Thoracic aorta (tissue), 2 donors: ENCODE measurements at places on chromosomes 11 and 22. TPM values are rescaled to one million over a fixed set of nuclear protein-coding genes. Genes with fewer than 3 reads are reported as not detected.

TALDO1 gene
- 232 TPM for total RNA-seq

GAL gene
- not detected for total RNA-seq

GRCh38 chr22:24184057-24184798 is 2.9 kb downstream of the SUSD2 start:
- DNase-seq = no peak

- no peak for DNase-seq
Observed at GRCh38 chr11:96159968-96160367, 183.0 kb downstream of the MAML2 start.

DNA sequence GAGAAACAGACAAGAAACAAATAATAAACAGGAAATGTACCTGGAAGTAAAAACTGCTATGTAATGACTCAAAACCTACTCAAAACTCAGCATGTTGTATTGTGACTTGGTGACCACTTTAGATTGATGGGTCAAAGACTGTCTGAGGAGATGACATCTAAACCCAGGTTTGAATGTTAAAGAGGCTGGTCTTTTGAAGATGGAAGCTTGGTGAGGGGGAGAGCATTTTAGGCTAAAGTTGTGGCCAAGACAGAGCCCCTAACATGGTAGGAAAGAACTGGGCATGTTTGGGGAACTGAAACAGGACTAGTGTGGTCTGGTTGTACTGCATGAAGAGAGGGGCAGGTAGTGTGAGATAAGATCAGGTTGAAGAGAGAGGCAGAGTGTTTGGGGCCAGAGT is 85.3 kb upstream of the MYO18B start:
- no peak for DNase-seq

GRCh38 chr22:46371623-46372226 is 36.2 kb downstream of the TRMU start:
- no peak for DNase-seq

- DNase-seq = no peak
Observed at GRCh38 chr22:50602338-50602700, 1.7 kb downstream of the MAPK8IP2 start.

- no peak for DNase-seq
Observed at GRCh38 chr22:36384766-36385481, 2.8 kb downstream of the MYH9 start.
